ENCODE measurements at places on chromosomes 5 and 9.

GRCh38 chr9:8637626-8638025 is 838.0 kb upstream of the DMAC1 start:
- no peak for DNase-seq

DNA sequence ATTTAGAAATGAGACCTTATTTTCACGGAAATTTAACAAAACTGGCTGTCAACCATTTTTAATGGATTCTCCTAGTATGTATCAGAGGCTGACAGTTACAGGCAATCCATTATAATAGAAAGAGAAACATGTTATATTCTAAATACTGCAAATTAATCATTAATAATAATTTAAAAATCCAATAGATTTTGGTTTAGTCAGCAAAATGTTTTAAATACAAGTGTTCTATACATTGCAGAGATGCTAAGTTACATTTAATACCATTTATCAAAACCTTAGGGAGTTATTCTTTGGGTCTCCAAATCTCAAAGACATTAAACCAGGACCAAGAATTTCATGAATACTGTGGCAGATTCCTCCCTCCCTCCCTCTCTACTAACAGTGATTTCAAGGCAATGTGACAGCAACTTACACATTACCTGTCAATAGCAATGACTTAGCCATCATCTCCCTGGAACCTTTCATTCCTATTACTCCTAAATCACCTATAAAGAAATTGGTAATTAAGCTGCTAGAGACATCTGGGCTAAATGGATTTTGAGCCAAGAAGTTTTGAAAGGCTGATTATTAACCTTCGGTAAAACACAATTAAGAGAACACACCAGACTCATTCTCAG is 768.5 kb upstream of the DMAC1 start:
- DNase-seq = no peak

GRCh38 chr9:79610791-79611614 is 39.2 kb downstream of the TLE4 start:
- no peak for DNase-seq

DNA sequence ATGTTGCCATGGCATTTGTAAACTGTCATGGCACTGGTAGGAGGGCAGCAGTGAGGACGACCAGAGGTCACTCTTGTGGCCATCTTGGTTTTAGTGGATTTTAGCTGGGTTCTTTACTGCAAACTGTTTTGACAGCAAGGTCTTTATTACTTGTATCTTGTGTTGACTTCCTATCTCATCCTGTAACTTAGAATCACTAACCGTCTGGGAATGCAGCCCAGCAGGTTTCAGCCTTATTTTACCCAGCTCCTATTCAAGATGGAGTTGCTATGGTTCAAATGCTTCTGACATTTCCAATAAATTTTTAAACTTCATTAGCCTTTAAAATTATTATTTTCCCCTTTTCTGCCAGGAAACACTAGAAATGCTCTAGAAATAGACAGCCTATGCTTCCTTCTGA is 839.1 kb downstream of the NR2F1-AS1 start:
- no peak for DNase-seq
